Fibroblast of skin of back (primary cell): ENCODE measurements at places on chromosomes 5 and 9.

DNA sequence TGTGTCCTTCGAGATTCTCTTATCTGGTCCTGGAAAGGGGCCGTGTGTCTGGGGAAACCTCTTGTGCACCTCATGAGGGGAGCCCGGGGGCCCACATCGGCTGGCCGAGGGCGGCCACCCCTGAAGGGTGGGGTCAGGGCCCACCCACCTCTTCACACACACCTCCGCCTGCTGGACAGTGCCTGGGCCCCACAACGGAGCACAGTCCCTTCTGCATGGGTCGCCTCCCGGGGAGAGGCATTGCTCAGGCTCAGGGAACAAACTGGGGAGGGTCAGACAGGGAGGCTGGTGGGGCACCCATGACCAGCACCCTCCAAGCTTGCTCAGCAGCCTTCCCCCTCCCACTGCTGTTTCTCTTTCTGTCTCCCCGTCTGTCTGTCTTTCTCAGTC lies 1.3 kb upstream of the LRRC14B start:
- no peak for DNase-seq

GRCh38 chr9:98783518-98784226 lies 12.7 kb downstream of the ANKS6 start:
- DNase-seq = no peak

DNA sequence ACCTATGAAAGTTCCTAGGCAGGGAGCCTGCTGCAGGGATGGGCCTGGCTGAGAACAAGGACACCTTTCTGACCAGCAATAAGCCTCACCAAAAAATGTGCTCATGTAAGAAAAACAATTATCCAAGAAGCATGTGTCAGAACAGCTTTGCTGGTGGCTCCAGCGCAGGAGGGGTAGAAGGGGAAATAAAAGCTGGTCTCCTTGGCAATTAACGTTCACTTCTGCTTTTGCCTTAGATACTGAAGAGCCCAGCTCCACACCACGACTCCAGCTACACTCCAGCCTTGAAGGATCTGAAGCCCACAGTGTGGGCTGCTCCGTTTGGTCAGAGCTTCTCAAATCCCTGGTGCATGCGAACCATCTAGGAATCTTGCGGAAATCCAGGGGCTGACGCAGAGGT lies 107.6 kb upstream of the PHYKPL start:
- DNase-seq = no peak

DNA sequence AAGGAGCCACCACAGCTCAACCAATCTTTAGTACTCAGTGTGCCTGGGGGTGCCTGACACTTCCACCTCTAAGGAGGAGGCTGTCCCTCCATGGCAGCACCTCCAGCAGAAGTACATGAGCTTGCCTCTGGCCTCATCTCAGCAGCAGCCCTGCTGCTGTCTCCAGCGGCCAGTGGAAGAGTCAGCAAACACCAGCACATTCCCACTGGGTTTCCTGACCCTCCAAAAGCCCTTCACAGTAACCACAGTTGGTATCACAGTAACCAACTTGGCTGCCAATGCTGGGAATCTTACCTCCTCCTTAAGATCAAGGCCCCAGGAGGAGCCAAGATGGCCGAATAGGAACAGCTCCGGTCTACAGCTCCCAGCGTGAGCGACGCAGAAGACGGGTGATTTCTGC lies 29.4 kb downstream of the FSTL4 start:
- no peak for DNase-seq
